ENCODE measurements at places on chromosomes 2 and 18.
A peak's percentile ranks its signal among the peaks of the same experiment; 100 is the strongest.

GRCh38 chr2:219207884-219208740 is 1.5 kb downstream of the ZFAND2B start:
- DNase-seq, result no peak

GRCh38 chr2:27263287-27264252 is 723 bp upstream of the SLC30A3 start:
- no peak for DNase-seq

- DNase-seq, result no peak
These were observed 12.1 kb downstream of the TMEM131 start for GRCh38 chr2:97983698-97984097.

- no peak for DNase-seq
These were observed 97.3 kb downstream of the SH3BP4 start for GRCh38 chr2:235049069-235049468.

GRCh38 chr2:174635776-174636404 is 38.3 kb upstream of the WIPF1 start:
- DNase-seq, result no peak

- DNase-seq, result no peak
These were observed 28.0 kb downstream of the CERKL start for GRCh38 chr2:181628590-181629585.

- no peak for DNase-seq
These were observed 74.2 kb upstream of the KLF7 start for GRCh38 chr2:207239754-207240494.

- DNase-seq, result no peak
These were observed 443.5 kb upstream of the SLC14A2 start for GRCh38 chr18:45171679-45172191.

GRCh38 chr2:219228911-219229304 is 528 bp downstream of the ATG9A start:
- no peak for DNase-seq

DNA sequence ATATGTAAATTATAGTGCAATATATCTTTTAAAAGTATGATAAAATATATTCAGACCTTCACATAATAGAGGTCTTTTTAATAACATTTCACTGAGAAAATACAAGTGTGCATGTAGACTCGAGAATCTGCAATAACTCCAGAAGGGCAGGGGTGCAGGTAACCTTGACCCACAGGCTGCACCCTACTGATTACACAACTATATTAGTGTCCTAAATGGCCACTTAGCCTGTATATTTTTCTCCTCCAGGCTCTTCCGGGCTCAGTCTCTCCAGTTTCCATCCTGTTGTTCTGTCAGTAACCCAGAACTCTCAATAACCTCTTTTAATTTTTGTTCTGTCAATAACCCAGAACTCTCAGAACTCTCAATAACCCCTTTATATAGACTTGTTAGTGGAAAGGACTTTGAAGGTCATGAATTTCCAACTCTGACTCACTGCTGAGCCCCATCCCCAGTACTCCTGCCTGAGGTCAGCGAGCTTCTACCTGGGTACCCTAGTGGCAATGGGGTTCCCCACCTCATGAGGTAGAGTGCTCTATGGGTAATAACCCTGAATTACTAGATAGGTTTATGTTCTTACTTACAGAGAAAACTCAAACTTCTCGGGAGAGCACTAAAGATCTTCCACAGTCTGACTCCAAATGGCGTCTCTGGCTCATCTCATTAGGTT is 8.4 kb upstream of the TTR start:
- no peak for DNase-seq

GRCh38 chr2:1758171-1758570 is 13.9 kb upstream of the PXDN start:
- DNase-seq, result no peak

DNA sequence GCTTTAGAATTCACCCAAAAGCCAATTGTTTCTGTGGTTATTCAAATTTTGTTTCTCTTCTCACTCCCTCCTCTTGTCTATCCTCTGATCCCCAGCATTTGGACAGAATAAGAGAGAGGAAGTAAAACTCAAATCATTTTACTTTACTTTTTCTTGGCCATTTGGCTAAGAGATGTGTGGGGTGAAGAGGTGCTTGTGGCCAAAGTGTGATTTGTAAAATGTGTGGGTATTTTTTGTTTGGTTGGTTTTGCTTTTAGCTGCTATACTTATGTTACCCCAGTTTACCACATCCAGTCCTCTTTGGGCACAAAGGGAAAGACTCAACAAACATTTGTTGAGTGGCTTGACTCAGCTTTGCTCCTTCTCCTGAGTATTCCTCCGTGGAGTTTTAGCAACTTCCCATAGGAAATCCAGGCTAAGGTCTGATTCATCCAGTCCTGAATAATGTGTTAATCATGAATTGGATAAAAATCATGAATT is 109.1 kb upstream of the CYP1B1 start:
- DNase-seq, result no peak

GRCh38 chr18:36128530-36128870 is 640 bp downstream of the SLC39A6 start:
- DNase-seq, result no peak

- no peak for DNase-seq
These were observed 81.7 kb downstream of the TMEM185B start for GRCh38 chr2:120141300-120142069.

GRCh38 chr2:70479816-70480215 is 73.8 kb downstream of the TGFA start:
- DNase-seq, result no peak

DNA sequence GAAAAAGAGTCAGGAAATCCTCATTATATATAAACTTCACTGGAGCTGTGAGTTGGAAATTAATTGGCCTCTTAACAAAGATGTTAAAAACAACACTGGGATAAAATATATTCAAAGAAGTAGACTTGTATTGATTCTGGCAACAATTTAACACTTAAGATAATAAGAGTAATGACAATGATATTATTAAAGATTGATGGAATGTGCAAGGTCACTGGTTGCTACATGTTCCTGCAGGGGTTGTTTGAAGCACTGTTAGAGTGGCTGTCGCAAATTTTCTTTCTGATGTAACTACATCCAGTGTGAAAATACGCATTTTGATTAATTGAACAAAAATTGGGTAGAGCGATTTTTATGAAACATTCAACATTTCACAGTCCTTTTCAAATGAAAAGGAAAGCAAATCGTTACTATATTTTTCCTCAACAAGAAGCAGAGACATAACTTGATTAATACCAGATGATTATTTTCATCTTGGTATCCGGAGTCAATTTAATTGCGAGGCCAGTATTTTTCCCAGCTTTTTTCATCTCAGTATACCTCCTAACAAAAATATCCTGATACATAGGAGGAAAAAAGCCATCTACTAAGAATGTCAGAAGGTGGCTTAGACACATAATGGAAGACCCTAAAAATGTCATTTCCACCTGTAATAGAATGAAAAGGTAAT is 6.1 kb downstream of the PTGR3 start:
- DNase-seq, result no peak

DNA sequence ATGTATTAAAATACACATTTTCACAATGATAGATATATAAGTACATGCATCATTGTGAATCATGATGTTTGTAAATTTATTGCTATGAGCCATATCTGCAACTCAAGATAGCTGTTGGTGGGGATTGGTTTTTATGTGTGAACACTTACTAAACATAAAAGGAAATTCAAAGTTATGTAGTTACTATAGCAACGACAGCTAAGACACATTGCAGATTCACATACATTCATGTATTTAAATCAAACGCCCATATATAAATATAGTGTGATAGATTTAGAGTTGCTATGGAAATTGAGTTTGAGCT is 65.6 kb downstream of the MAPRE2 start:
- no peak for DNase-seq

DNA sequence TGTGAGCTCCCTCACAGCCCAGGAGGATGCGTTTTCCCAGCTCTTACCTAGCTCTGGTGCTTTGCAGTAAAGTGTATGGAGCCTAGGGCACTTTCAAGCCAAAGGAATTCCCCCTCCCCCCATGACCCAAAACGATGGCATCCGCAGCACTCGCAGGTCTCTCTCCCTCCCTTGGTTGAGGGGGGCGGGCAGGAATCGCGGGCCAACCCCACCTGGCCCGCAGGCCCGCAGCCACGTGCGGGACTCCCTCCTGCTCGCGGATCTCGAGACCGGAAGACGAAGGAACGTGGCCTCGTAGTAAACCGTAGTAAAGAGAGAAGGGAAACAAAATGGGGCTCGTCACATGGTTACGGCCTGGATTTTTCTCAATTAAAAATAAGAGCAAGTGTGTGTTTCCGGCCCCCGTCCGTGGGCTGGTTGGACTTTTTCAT is 8.5 kb downstream of the IRS1 start:
- DNase-seq, result peak; percentile 72

DNA sequence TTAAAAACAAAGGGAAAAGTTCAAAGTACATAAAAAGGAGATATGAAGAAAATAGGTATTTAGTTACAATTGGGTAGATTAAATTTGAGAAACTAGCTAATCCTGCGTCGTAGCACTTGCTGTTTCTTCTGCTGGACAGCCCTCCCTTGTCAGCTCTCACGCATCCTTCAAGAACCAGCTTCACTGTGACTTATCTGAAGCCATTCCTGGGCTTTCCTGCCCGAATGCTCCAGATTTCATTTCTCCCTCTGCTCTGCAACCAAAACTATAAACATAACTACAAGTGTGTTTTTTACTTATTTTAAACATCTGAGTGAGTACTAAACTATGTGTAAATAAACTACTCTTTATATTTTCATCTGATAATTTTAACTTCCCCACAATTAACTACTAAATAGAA is 149.2 kb downstream of the MTCL1 start:
- no peak for DNase-seq

- DNase-seq, result no peak
These were observed 9.3 kb upstream of the CCBE1 start for GRCh38 chr18:59706499-59706898.

- no peak for DNase-seq
These were observed 655.2 kb downstream of the EPHA4 start for GRCh38 chr2:220916931-220917330.

DNA sequence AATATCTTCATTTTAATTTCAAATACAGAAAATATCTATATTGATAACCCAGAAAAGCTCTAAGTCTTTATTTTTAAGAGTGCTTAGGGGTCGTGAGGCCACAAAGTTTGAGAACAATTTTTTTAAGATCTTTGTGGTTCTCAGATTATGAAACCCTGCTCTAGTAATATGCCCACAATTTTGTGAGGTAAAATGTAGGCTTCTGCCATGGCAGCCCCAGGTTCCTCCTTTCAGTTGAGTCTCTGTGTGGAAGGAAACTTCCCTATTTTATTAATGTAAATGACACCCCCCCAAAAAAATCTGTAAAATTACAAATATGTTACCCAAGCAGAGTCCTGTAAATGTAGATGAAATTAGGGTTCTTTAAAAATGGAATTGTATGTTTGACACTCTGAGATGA is 600.5 kb downstream of the SATB2 start:
- no peak for DNase-seq

DNA sequence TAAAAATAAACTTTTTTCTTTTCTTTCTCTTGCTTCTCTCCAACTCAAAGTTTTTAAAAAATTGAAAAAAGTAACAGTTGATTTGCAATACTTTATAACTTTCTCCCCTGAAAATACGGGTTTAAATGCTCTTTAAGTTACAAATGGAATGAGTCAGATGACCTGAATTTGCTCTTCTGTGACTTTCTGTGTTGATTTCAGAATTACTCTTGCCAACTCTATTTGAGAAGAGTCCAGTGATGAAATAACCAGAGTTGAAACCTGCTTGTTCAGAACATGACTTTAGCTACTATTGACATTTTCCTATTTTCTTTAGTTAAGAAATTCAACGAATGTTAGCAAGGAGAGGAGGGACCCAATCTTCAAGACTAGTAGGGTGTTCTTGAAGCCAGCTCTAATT is 146.1 kb upstream of the ZSWIM2 start:
- DNase-seq, result no peak

GRCh38 chr2:77823028-77823427 is 300.9 kb upstream of the LRRTM4 start:
- DNase-seq, result no peak

DNA sequence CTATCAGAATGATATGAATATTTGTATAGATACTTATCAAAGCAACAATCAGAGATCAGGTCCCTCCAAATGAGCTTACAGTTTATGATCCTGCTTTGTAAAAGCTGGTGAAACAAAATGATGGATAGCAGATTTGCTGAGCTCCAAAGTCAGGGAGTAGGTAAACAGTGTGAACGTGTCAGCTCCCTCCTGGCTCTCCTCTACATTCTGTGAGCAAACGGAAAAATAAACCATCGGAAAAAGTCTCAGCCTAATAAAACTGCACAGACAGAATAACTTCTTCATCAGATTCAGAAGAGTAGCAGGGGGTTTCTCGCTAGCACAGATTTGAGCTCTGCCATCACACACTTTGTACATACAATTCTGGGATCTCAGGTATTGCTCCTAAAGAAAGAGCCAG is 51.3 kb downstream of the BCL11A start:
- DNase-seq, result no peak

Data from left forelimb (tissue), 1 donor.